Lower leg skin (tissue), 4 donors: ENCODE measurements at places on chromosomes 5 and 9. TPM values are rescaled to one million over a fixed set of nuclear protein-coding genes. Genes with fewer than 3 reads are reported as not detected.

GRCh38 chr5:81397176-81397575 is 3.2 kb upstream of the ACOT12 start:
- DNase-seq: no peak

TSPAN17 gene
- 12.1 TPM for total RNA-seq

GRCh38 chr5:104171958-104172690 is 609.5 kb upstream of the NUDT12 start:
- DNase-seq: no peak

DNA sequence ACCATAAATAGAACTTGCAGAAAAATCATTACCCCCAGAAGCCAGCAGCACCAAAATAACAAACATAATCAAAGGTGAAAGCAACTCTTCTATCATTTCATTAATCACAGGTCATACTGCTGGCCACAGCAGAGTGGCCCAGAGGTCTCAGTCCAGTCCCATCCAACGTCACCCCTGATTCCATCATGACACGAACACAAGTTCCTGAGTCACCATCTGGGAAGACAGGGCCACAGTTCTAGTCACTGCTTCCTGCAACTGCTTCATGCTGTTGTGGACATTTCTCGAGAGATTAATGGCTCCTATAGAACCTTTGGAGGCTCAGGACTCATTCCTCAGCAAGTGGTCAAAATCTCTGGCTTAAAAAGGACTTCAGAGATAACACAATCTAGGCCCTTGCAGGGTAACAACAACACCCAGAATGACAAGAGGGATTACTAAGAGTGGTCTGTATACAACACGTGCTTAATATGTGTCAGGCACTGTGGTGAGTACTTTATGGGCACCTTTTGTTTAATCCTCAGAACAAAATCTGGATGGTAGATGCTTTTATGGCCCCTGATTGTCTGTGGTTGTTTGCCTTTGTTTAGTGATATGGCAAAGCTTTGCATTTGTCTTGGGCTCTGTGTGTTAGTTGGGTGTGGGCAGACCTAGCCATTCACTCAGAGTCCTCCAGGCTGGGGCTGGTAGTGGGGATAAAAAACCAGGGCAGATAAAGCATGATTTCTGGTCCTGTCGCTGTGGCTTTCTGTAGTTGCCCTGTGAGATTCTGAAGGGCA is 184.3 kb downstream of the DAB2IP start:
- no peak for DNase-seq

- DNase-seq: no peak
Measured at GRCh38 chr5:58074222-58074621, 385.7 kb downstream of the PLK2 start.

DNA sequence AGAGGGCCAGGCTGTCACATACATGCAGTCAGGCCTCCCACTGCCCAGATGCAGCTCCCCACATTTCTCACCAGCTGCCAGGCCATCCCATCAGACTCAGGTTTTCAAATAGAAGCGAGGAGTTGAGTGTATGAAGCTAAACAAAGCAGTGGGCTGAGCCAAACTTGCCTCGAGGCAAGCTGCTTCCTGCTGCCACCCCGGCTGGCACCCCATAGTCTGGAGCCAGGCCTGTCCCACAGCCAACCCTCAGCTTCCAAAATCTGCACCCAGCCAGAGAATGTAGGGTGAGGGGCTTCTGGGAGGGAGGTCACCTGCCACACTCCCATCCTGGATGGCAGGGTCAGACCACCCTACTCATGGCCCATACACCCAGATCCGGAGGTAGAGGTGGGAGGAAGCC is 22.3 kb upstream of the ALDH1B1 start:
- DNase-seq: no peak

TRIM36 gene
- 1.9 TPM for total RNA-seq

- peak; percentile 54 for DNase-seq
Measured at GRCh38 chr9:134325096-134325812, 1.0 kb upstream of the RXRA start.

PKD2L2 gene
- total RNA-seq: not detected

GRCh38 chr5:173434270-173434669 is 106.1 kb upstream of the STC2 start:
- no peak for DNase-seq

GRCh38 chr5:56269216-56269927 is 36.2 kb upstream of the ANKRD55 start:
- DNase-seq: no peak

GRCh38 chr5:51495672-51496071 is 112.4 kb downstream of the ISL1 start:
- DNase-seq: no peak

SPINK6 gene
- total RNA-seq: 0.59 TPM

CBY3 gene
- total RNA-seq: not detected

- peak; percentile 54 for DNase-seq
Measured at GRCh38 chr5:56412601-56413379, 179.7 kb upstream of the ANKRD55 start.

IFNB1 gene
- not detected for total RNA-seq

DNA sequence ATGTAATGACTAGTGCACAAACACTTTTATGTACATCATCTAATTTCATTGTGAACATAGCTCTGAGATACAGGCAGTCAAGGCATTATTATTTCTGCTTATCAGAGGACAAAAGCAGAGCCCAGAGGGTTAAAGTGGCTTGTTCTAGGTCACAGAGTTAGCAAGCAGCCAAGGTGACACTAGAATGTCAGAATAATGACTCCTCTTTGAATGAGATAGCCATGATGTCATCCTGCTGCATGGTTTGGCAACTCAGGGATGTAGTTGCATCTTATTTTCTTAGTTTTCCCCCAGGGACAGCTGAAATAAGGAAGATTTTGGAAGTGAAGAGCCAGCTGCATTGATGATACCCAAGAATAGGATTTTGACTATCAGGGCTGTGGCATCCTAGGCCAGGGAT is 54.4 kb downstream of the KCNV2 start:
- DNase-seq: no peak

DNA sequence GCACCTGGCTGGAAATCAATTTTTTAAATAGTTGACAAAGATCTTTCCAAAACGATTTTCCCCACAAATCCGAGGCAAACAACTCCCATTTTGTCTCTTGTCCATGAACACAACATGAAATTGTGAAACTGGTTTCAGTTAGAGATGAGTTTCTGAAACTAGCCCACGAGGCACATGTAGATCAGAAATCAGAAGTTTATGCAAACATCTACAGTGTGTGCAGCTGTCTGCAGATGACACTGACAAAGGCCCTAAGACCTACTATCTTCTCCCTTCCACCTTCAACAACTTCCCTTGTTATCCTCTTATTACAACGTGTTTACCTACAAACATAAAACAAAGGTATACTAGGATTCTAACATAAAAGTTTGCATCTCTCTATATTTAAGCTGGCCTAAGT is 183.3 kb downstream of the DIRAS2 start:
- no peak for DNase-seq

- no peak for DNase-seq
Measured at GRCh38 chr5:135105105-135105484, 71.1 kb upstream of the PITX1 start.

PSAT1 gene
- total RNA-seq: 106 TPM

DOCK2 gene
- 3.9 TPM for total RNA-seq

SPINK13 gene
- total RNA-seq: not detected

GRCh38 chr5:128274441-128274840 is 190.9 kb downstream of the SLC12A2 start:
- no peak for DNase-seq

- no peak for DNase-seq
Measured at GRCh38 chr9:9730174-9730573, 882.6 kb downstream of the PTPRD start.

DNA sequence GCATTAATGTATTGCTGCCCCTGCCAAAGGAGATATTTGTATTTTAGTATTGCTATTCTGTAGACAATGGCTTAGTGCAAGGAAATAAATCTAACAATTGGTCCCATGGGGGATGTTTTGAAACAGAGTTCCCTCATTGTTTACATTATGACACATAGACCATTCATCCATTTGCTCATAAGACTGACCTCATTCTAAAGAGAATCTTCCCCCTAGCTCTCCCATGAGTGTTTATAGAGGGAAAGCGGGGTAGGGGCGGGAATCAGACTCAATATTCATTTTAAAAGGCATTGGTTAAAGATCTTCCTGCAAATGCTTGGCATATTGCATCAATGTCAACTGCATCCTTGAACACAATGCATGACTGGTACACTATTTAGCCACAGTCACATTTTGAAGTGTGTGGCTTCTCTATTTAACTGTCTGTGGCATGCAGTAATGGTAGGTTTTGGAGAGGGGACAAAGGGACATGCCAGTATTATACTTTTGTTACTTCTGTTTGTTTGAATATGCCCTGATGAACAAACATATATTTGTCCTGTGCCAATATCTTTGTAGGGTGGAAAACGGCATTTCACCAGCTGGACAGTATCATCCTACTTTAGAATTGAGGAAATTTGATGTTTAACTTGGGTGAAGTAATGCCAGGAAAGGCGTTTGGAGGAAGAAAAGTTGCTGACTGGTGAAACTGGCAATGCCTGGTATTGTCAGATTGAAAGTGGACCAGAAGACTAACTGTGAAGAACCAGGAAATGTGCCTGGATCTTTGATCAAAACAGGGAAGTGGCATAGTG is 84.1 kb upstream of the MEGF10 start:
- DNase-seq: no peak

DNA sequence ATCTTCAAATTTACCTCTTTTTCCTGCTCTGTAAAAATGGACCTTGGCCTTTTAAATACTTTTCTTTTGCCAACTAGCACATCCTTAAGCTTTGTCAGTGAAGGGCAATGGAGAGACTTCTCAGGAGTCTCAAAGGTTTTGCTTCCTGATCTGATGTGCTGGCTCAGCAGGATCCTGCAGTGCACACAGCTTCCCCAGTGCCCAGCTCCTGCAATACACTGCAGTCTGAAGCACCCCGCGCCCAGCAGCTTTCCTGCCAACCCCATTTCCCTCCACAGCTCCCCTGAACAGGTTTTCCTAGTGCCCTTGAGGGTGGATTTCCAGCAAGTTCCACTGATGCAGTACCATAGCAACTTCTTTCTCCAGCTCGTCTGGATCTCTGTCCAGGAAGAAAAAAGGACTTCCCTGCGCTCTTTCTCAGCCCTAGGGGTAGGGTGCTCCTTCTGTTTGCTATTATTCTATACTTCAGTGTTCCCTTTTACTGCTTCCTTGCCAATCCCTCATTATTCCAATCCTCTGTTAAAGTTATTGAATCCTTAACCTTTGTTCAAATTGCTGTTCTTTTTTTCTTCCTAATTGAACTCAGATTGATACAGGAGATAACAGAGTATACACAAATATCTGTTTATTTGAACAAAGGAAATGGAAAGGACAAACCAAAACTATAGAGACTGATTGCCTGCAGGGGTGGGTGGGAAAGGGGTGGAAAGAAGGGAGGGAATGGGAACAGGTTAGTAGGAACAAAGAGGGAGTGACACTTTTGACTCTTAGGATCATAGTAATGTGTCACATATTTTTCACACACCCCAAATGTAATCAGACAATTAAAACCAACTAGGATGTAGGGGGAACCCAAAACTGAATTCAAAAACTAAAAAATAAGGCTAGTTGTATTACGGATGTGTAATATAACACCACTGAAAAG is 8.5 kb downstream of the SNAPC3 start:
- DNase-seq: no peak

GRCh38 chr9:22055090-22055489 is 46.0 kb upstream of the CDKN2B start:
- DNase-seq: no peak

SNCB gene
- total RNA-seq: not detected
